Suppressor macrophage treated with lipopolysaccharide for 1 hour (primary cell): ENCODE measurements at places on chromosomes 5 and 9.

DNA sequence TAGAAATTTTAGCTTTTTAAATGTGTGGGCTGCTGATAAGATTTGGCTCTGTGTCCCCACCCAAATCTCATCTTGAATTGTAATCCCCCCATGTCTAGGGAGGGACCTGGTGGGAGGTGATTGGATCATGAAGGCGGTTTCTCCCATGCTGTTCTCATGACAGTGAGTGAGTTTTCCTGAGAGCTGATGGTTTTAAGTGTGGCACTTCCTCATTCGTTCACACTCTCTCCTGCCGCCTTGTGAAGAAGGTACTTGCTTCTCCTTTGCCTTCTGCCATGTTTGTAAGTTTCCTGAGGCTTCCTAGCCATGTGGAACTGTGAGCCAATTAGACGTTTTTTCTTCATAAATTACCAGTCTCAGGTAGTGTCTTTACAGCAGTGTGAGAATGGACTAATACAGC lies 127.8 kb upstream of the MVB12B start:
- DNase-seq, result no peak

- no peak for DNase-seq
Observed at GRCh38 chr5:2534251-2534650, 217.2 kb downstream of the IRX2 start.

GRCh38 chr5:161051920-161052500 lies 200.0 kb upstream of the ATP10B start:
- DNase-seq, result no peak

GRCh38 chr5:76715486-76715735 lies 515 bp upstream of the F2R start:
- peak; percentile 30 for DNase-seq

- DNase-seq, result no peak
Observed at GRCh38 chr9:7910426-7911020, 110.9 kb upstream of the DMAC1 start.

- no peak for DNase-seq
Observed at GRCh38 chr5:2556375-2556966, 195.0 kb downstream of the IRX2 start.

- no peak for DNase-seq
Observed at GRCh38 chr9:17470036-17470813, 108.6 kb upstream of the SH3GL2 start.

DNA sequence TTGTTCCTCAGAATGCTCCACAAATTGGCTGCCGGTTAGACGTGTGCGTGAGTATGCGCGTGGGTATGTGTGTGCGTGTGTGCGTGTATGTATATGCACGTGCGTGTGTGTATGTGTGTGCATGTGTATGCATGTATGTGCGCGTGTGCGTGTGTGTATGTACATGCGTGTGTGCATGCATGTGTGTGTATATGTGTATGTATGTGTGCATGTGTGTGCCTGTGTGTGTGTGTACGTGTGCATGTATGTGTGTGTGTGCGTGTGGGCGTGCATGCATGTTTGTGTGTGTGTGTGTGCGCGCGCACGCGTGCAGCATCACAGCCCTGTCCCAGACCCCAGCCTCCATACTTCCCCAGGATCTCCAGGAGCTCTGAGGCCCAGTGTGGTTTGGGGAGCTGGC lies 183.1 kb upstream of the IER5L start:
- no peak for DNase-seq

GRCh38 chr9:76425677-76426453 lies 31.6 kb upstream of the RFK start:
- DNase-seq, result no peak

GRCh38 chr9:112078432-112078831 lies 96.7 kb downstream of the SUSD1 start:
- no peak for DNase-seq

DNA sequence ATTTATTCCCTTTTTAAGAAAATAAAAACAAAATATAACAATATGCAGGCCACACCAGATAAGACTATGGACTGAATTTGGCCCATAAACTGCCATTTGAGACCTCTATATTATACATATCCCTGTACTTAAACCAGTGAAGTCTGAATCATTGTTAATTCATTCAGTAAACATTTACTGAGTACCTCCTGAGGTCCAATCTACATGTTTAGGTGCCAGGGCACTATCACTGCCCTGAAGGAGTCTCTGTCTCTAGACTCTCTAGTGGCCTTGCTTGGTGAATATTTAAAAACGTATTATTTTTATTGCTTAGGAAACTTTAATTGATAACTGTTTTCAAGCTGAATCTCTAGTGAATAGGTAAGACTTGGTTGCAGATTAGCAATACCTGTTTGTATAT lies 74.7 kb upstream of the ELL2 start:
- DNase-seq, result no peak
